Midbrain (tissue), 1 donor: ENCODE measurements at places on chromosomes 7 and 10.

DNA sequence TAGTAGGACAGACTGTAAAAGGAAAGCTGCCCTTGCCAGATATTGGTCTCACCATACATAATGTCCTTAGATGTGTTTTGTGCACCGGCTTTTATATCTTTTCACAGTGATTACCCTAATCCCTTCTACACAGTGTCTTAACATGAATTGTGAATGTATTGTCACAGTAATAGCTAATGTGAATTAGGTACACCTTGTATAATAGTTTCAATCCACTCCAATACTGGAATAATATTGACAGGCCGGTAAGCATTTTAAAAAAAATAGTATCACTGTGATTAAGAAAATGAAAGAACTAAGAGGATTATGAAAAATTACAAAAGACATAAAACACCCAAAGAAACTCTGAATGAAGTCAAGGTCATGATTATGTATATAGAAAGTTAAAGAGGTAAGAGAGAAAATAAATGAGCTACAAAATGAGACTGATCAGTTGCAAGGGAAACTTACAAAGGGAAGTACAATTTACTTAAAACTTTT lies 420.9 kb downstream of the PLXDC2 start:
- no peak for DNase-seq

GRCh38 chr7:134539380-134540004 lies 9.4 kb upstream of the AKR1B15 start:
- no peak for DNase-seq

DNA sequence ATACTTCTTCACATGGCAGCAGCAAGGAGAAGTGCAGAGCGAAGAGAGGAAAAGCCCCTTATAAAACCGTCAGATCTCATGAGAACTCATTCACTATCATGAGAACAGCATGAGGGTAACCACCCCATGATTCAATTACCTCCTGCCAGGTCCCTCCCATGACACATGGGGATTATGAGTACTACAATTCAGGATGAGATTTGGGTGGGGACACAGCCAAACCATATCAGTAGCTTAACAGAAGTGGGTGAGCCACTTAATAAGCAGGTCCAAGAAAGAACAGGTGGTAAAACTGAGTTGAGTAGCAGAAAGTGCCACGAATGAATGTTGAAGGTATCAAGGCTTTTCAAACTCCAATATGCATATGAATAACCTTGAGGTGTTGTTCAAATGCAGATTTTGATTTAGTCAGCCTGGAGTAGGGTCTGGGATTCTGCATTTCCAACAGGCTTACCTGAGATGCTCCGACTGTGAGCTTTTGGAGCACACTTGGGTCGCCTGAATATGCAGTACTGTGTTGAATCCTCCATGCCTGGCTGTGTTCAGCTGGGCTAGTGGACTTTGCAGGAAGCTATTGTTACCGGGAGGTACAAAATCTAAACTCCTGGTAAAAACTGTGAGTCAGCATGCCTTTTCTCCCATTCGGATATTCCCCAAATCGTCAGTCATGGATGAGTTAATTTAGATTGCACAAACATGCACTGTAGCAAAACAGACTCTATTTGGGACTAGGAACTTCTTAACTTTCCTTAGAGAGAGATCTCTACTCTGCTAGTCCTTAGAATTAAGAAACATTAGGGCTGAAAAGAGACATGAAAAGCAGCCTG lies 69.0 kb upstream of the PRKCQ start:
- DNase-seq: no peak

DNA sequence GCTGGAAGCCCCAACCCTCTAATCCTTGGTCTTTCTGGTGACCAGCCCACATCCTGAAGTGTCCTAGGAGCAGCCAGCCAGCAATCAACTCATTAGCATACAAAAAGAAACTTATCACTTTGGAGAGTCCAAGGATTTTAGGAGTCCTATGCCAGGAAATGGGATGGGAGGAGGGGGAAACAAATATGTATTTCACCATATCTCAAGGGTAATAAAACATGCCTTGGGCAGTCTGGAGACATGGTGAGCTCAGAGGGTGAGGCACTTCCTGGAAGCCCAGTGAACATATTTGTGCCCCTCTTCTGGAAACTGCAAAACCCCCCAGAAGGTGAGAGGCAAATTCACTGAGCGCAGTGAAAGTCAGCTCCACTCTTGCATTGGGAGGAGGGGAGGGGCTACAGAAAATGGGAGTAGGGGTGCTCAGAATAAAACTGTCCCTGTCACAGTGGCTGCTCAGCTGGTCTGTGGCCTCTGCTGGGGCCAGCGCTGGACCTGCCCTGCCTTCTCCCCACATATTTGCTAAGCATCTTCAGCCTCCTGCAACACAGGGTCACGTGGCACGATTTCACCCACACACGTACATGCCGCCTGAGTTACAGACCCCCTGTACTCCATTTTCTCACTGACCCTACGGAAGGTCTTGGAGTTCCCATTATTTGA lies 17.7 kb upstream of the ZMIZ1 start:
- no peak for DNase-seq

DNA sequence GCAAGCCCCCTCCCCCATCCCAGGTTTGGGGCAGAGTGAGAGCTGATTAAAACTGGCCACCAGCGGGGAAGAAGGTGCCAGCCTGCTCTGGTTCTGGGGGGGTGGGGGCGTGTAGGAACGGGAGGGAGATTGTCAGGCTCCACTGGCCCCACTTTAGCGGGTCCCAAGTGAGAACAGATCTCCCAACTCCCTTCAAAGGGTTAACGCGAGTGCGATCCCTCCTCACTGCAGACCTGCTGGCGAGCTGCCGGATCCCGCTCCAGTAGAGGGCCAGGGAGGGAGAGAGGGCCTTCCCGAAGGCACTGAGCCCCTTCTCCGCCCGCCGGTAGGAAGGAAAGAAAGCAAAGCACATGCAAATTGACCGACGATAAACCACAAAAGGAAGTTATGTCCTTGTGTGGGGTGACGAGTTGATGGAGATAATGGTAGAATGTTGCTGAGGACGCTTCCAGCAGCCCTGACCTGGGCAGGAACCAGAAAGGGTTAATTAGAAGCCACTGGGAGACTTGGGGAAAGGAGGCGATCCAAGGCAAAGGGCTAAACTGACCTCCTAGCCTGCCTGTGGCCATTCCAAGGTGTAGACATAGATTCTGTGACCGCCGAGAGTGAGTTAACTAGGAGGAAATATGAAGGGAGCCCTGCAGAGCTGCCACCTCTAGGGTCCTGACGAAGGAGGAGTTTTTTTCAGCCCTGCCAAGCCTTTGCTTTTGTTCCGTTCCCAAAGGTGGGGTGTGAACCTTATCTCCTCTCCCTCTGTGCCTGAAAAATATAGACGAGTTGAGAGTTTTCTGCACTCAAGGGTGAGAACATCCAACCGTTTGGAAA lies 1.5 kb downstream of the NRG3 start:
- peak; percentile 34 for DNase-seq

DNA sequence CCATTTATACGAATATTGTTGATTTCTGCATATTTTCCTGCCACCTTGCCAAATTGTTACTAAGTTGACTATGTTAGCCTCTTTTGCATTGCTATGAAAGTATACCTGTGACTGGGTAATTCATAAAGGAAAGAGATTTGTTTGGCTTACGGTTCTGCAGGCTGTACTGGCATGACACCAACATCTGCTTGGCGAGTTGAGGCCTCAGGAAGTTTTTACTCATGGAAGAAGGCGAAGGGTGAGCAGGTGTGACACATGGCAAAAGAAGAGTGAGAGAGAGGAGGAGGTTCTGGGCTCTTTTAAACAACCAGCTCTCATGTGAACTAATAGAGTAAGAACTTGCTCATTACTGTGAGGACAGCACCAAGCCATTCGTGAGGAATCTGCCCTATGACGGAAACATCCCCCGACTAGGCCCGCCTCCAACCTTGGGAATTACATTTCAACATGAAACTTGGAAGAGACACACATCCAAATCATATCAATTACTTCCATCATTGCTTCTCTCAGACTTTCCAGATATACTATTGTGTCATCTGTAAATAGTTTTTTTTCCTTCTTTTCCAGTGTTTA lies 8.4 kb downstream of the RALA start:
- DNase-seq: no peak

GRCh38 chr10:97520520-97520919 lies 21.8 kb downstream of the UBTD1 start:
- no peak for DNase-seq

- no peak for DNase-seq
Measured at GRCh38 chr7:149196705-149197171, 1.4 kb downstream of the ZNF282 start.

DNA sequence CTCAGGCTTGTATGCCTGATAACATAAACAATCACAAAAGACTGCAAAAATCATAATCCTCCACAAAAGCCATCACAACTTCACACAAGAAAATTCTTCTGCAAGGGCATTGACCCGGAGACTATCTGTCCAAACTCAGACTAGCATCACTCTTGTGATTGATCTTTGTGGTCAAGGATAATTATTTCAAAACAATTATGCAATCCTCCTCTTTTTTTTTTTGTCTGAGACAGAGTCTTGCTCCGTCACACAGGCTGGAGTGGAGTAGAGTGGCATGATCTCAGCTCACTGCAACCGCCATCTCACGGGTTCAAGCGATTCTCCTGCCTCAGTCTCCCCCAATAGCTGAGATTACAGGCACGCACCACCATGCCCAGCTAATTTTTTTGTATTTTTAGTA lies 22.2 kb downstream of the CDNF start:
- no peak for DNase-seq

DNA sequence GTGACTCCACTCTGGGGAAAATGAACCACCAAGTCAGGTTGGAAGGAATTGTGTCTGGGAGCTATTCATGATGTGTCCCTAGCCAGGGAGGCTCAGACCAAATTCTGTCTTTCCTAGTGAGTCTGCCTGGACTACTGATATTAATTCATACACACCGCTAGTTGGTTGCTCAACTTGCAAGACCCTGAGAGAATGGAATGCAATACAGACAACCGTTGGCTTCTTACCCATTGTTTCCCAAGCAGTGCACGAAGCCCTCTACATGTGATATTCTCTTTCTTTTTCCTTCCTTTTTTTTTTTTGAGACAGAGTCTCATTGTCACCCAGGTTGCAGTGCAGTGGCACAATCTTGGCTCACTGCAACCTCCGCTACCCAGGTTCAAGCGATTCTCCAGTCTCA lies 19.4 kb upstream of the SRGN start:
- no peak for DNase-seq

GRCh38 chr10:85545874-85546273 lies 820.7 kb downstream of the GRID1 start:
- no peak for DNase-seq
